ENCODE measurements at places on chromosomes 5 and 9.
A peak's percentile ranks its signal among the peaks of the same experiment; 100 is the strongest.

DNA sequence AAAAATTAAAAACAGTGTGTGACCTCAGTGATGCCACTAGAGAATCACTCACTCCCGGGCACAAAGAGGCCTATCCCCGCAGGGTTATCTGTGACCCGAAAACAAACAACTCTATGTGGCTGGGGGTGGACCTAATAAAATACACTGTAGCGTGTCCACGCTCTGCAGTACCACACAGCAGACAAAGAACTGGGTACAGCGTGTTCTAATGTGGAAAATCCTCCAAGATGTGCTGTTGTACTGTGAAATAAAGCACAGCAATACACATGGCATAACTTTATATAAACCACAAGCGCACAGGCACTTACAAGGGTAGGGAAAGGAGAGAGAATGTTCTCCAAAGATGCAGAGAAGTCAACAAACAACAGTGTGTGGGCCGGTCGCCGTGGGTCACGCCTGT lies 8.1 kb upstream of the SLC34A1 start:
- DNase-seq, result no peak

- DNase-seq, result no peak
Measured at GRCh38 chr5:42991404-42992087, 48.6 kb downstream of the ANXA2R start.

DNA sequence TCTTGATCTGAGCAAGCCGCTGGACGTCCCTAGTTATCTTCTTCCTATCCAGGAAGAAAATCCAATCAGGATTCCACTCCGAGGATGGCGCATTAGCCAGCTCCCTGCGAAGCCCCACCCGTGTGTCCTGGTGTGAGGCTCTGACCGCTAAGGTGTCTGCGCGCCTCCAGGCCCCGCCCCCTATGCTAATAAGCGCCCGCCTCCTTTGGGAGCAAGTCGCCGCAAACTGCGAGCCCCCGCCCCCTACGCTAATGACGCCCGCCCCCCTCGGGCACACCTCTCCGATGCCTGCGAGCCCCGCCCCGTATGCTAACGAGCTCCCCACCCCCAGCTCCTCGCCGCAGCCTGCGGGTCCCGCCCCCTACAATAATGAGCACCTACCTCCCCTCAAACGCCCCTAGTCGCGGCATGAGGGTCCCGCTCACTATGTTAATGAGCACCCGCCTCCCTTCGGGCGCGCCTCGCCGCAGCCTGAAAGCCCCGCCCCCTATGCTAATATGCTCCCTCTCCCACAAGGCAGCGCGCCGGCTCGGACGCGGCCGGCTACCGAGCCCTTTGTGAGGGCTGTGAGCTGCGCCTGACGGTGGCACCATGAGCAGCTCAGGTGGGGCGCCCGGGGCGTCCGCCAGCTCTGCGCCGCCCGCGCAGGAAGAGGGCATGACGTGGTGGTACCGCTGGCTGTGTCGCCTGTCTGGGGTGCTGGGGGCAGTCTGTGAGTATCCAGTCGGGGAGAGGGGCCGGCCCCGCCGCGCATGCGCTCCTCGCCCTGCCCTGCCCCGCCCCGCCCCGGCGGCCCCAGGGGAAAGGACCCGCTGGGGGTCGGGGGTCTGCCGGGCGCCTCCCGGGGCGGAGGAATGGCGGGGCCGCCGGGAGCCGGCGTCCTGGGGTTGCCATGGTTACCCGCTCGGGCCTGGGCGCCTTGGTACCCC lies at the start of gene CACFD1:
Gene CACFD1 (plus strand): TSS at position 503 of the 929 bp plus-strand sequence. CDS start 89 bp downstream, at position 592.
- peak; percentile 87 for DNase-seq

DNA sequence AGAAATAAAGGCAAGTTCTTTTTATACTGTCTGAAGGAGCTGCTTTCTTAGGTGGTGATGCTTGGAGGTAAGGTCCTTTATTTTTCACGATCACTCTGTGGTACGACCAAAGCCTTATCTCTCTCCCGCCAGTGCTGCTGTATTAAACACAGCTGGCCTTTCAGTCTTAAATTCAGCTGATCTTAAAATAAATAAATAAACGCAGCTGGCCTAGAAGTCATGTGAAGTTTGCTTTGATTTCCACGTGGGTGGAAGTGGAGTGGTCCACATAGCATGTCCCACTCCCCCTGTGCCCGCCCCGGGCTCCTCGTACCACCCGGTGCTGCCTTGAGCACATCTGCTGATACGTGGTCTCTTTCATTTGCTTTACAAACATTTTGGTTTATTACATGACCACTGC lies 260.4 kb downstream of the FANCC start:
- no peak for DNase-seq

- DNase-seq, result no peak
Measured at GRCh38 chr5:40623480-40624420, 56.0 kb upstream of the PTGER4 start.

GRCh38 chr9:79581794-79582193 lies 10.0 kb downstream of the TLE4 start:
- no peak for DNase-seq

DNA sequence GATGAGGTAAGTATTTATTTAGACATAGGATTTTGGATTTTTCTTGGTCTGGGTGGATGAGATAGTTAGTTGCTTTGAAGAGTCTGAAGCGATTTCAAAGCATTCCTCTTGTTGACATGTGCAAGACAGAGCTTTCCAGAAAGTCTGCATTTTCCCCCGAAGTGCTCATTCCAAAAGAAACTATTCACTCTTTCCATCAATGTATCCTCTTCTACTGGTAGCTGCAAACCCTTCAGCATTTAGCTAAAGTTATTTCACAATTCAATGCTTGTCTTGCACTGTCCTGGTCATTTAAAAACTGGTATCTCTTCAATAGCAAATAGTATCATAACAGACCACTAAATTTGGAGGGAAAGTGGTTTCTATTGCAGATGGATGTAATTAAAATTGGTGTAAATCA lies 13.0 kb downstream of the NREP start:
- DNase-seq, result no peak

- no peak for DNase-seq
Measured at GRCh38 chr9:101028346-101029314, at the start of gene PLPPR1. Gene PLPPR1, plus strand, starts transcription at chr9:101028727.

DNA sequence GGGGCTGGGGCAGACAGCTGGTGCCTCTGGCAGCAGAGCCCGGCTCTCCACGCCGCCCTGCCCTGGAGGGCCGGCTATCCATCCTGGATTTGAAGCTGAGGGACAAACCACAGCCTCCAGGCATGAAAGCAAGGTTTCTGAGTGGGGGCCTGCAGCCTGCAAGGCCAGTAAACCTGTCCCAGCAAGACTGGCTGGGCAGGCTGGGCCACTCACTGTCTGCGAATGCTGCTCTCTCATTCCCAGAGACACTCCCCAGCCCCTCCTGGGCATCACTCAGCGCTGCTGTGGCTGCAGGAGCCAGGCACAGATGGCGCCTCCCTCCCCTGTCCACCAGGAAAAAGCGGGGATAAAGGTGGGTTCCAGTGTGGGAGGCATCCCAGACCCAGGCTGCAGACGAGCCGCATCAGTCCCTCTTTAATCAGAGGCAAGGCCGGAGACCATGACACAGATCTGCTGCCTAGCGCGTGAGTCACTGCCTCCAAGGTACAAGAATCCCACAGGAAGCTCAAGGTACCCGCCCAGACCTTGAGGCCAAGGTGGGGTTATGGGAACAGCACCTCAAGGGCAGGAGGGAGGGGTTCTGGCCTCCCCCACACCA lies 118.0 kb downstream of the VAV2 start:
- DNase-seq, result no peak

DNA sequence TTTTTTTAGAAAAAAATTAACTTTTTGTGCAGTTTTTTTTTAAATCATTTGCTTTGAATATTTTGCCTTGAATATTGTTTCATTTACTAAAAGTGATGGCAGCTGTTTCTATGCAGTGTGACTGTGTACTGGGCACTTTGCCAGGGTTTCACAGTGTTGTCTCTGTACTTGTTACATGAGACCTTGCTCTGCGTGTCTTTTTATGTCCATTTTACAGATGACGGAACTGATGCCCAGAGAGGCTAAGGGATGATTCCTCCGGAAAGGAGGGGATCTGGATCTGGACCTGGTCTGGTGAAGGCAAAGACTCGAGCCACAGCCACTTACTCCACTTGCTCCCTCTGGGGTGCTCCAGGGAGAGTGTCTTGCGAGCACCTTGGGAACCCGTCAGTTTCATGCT lies 124.8 kb upstream of the PTCH1 start:
- no peak for DNase-seq

- no peak for DNase-seq
Measured at GRCh38 chr5:156778139-156778706, 71.9 kb upstream of the PPP1R2B start.

DNA sequence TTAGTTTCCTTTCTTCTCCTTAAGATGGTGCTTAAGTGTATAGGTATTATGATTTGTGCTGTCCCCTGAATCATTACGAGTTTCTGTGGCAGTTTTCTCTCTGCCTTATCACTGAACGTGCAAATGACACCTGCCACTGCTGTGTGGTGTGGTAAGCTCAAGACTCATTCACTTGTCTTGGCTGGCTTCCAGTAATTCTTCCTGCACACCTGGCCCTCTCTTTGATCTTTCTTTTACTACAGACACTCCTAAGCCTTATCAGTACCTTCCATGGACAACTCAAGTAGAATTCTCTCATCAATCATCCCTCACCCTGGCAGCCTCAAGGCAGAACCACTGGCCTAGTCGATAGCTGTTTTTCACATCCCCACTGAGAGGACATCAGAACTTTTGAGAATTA lies 82.6 kb upstream of the ADAMTS19 start:
- DNase-seq, result no peak

DNA sequence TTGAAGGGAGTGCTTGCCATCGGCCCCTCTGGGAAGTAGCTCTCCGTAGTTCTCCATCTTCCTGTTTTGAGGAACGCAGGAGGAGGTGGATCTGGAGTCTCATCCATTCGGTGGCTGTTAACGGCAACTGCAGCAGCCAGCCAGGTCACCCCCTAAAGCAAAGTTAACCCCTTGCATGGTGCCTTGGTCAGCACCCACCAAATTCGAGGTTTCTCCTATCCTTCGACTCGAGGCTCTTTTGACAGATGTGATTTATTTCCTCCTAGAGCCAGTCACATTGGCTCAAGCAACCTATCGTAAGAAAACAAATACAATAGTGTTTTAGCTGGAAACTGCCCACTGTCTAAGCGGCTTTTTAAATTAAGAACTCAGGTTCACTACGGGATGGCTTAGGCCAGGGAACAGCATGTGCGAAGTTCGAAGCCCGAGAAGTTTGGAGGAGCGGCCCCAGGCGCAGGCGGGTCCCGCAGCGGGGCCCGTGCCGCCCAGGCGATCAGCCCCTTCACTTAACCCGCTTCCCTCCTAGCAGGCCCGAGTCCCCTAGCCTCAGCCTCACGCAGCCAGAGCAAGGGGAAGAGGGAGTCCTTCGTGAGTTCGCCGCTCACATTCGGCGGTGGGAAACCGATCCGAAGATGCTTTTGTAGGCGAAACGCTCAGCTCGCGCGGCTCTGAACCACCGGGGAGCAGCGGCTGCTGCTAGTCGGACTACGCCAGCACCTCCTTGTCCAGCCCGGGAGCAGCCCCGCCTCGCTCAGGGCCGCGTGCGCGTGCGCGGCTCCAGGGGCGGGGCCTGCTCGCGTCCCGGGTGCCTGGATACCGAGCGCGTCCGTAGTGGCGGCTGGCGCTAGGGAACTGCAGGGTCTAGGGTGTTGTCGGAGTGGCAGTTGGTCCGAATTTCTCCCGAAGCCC lies at the start of gene ROPN1L:
Gene ROPN1L (plus strand): TSS at position 797 of the 909 bp plus-strand sequence. CDS start 289 bp downstream, outside the sequence.
- peak; percentile 66 for DNase-seq

GRCh38 chr5:24397601-24398000 lies 247.2 kb downstream of the CDH10 start:
- DNase-seq, result no peak

DNA sequence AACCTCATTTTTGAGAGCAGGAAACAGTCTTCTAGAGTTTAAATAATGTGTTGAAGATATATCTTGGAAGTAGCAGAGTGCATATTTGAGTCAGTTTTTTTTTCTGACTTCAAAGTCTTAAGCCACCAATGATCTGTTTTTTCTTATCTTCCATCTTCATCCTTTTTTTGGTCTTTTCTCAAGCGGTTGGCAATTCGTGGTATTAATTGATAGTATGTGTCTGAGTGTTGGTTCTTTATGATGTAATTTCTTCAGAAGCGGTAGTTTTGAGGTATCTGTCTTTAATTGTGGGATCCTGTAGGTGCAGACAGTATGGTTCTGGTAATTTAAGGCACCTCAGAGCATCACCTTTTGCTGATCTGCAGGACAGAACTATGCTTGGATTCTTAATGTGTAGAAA lies 3.9 kb downstream of the CSNK1G3 start:
- no peak for DNase-seq

DNA sequence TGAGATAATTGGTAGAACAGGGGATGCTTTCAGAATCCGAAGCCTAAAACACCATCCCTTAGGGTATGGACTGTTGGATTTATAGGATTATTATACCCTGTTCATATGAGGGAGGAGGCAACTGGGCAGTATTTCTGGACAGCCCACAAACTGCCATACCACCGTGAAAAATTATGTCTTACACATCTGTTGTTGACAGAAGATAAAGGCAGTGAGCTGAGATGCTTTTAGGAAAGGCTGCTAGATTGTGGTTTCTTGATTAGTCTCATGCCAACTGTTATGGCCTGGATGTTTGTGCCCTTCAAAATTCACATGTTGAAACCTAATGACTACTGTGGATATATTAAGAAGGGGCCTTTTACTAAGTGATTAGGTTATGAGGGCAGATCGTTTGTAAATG lies 83.7 kb upstream of the DHFR start:
- no peak for DNase-seq

GRCh38 chr9:136577941-136578625 lies 32.2 kb upstream of the NOTCH1 start:
- no peak for DNase-seq

GRCh38 chr9:134525841-134526583 lies 115.6 kb upstream of the COL5A1 start:
- no peak for DNase-seq

DNA sequence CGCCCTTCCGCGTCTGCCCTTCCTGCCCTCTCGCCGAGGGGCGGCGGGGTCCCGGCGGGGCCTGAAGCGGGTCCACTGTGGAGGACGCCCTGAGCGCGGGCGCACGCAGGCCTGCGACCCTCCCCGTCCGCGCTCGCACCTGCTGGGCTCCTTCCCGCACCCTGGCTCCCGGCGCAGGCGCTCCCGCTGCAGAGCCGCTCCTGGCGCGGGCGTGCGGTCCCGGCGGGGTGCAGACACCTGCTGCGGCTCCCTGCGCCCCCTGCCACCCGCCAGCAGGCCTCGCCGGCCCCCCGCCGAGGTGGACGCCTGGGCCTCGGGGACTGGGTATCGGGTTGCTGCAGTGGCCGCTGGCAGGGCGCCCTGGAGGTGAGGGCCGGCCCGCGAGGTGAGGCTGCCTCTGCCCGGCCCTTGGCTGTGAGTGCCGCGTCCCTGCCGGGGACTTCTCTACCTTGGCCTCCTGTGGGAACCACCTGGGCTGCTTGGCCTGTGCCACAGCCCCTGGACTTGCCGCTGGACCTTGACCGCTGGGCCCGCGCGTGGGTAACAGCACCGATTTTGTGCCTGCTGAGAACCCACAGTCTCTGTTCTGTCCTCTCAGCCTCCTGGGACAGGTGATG lies 627 bp downstream of the ARRDC1 start:
- no peak for DNase-seq

GRCh38 chr9:32579706-32580331 lies 6.9 kb upstream of the NDUFB6 start:
- peak; percentile 58 for DNase-seq

- no peak for DNase-seq
Measured at GRCh38 chr5:66230551-66230950, 86.5 kb downstream of the SREK1 start.

- no peak for DNase-seq
Measured at GRCh38 chr9:2620919-2621721, 467 bp upstream of the VLDLR start.

GRCh38 chr5:147170603-147171002 lies 64.2 kb upstream of the STK32A start:
- no peak for DNase-seq
